Activated T-helper 1 cell treated with anti-CD3 and anti-CD28 coated beads, Interleukin-12 subunit alpha, Interleukin-12 subunit beta, Interleukin-2, Interleukin-4 antibody, amounts not matched to agents 30 ng/mL and 10 ng/mL and 1 ng/mL, durations not matched to agents 14 hours and 24 hours and 36 hours (primary cell): ENCODE measurements at places on chromosomes 3 and 15.
A peak's percentile ranks its signal among the peaks of the same experiment; 100 is the strongest.

DNA sequence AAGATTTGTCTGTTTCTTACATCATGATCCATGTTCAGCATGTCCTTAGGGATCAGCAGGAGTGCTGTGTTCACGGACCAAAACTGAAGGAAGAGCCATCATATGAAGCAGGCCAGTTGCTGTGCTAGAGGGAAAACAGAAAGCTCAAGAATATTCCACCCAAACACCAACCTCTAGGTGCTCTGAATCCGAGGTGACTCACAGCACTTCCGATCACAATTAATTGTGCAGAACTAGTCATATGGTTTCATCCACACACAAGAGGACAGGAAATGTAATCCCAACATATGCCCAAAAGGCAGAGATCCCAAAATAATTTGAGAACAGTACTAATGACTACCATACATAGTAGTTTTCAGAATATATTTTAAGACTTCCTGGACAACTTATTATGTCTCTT lies 257.9 kb upstream of the KCNH8 start:
- DNase-seq, result no peak

DNA sequence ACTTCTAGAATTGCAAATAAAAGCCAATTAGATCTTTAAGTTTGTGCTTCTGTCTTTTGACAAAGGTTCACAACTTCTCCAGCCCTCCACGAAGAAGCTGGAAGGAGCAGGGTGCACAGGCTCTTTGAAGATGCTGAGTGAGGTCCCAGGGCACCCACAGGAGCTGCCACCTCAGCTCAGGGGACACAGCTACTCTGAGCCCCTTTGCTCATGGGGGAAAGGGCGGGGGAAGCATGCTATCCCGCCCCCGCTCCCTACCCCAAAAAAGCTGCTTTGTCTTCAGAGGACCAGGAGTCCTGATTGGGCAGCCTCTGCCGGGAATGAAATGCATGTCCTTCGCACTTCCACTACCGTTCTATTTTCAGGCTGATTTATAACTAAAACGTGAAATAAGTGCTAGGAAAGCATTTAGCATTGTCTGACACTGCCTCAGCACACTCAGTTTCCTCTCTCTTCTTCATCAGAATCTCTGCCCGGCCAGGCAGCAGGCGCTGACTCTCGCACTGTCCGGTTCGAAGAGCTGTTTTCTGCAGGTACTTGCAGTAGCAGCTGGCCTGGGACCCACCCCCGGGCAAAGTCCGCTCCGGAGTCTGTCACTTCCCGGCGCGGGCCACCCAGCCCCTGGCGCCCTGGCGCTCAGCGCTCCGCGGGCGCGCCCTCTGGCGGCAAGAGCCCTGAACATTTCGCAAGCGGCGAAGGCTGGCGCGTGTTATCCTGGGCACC lies 45.5 kb upstream of the KLHL25 start:
- peak; percentile 76 for DNase-seq

DNA sequence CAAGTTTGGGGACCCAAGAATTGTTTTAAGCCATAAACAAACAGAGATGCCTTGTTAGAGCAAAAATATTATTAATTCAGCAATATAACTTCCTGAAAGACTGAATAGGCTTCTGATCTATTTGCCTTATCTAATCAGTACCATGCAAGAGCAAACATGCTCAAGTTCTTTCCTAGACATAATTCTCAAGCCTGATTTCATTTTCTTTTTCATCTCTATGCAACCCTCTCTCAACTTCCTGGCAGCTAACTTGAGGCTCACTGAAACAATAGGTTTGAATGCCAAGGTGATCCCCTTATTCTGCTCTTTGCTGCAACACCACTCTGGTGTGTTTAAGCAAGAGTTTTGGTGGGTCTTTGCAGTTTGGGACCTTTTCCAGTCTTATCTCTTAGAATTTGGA lies 230.9 kb upstream of the CD96 start:
- no peak for DNase-seq

GRCh38 chr15:56693761-56694160 lies 39.5 kb downstream of the ZNF280D start:
- no peak for DNase-seq

DNA sequence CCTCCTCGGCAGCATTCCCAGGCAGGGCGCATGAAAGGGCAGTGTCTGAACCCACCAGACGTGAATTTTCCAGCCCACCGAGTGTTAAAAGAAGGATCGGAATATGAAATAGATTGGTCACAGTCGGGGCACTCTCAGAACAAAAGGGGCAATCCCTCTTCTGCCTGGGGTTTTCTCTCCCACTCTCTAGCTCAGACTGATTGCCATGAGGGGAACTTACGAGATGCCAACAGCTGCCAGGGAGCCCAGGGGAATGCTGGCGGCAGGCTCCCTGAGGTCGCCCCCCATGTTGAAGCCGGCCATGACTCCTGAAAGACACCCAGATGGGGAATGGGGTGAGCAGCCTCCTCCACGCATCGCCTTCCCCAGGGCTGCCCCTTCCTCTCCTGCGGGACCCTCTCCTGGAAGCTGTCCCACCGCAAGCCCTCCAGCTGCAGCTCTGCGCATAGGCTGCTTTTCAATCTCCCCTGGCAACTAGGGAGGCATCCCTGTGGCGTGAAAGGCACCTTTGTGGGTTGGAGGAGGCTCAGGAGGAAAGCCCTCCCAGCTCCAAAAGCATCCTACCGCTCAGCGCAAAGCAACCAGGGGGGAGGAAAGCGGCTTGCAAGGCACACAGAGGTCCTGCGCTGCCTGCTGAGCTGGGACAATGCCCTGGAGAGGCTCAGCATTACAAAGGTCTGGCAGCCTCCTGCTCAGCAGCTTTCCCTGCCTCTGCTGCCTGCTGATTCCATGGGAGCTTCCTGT lies 64.8 kb upstream of the HEG1 start:
- DNase-seq, result no peak

DNA sequence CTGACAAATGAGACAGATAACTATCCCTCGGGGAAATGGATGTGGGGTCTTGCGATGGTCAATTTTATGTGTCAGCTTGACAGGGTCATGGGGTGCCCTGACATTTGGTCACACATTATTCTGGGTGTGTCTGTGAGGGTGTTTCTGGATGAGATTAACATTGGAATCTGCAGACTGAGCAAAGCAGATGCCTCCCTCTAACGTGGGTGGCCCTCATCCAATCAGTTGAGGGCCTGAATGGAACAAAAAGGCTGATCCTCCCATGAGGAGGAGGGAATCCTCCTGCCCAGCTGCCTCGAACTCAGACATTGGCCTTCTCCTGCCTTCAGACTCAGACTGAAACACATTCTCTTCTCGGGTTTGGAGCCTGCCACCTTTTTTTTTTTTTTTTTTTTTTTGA lies 69.0 kb downstream of the MINAR1 start:
- no peak for DNase-seq

DNA sequence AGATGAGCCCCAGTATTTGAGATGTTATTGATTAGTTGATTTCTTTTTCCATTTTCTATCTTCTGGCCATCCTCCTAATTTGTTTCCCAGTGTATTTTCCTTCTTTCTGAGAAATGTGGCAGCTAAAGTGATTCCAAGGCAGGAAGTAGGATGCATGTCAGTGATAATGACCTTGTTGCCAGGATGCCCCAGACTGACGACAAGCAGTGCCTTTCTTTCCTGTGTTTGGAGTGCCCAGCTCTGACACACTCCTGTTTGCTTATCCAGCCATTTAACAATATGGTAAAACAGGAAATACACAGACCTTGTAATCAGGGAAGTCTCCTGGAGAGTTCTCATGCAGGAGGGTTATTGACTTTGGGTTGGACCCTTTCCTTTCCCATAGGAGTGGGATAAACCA lies 20.4 kb downstream of the TMOD2 start:
- no peak for DNase-seq

DNA sequence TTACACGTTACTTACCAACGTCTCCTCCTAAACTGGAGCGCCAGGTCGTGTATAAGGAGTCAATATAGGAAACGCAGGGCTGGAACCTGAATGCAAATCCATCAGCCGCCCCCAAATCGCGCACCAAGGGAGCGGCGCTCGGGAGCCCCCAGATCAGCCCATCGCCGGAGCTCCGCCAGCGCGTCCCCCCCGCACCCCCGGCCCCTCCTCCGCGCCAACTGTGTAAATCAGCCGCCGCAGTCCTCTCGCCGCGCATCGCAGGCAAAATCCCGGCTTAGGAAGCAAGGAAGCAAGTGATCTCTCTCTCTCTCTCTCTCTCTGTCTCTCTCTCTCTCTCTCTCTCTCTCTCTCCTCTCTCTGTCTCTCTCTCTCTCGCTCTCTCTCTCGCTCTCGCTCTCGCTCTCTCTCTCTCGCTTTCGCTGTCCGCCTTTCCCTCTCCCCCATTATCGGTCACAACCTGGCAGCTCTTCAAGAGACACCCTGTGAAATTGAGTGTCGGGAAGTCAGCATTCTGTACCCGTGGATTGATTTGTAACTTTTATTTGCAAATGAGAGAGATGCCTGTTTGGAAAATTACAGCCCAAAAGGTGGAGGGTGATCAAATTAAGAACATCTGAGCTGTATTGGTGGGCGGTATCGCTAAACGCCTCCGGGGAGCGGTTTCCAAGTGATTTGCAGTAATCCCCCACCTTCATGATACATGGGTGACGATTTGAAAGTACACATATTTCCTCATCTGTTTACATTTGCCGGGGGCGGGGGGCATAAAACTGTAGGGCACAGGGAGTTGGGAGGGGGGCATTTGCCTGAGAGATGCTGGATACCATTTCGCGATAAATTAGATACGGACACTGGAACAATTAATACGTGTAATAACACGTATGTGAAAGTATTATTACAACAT lies 645 bp upstream of the SLITRK3 start:
- DNase-seq, result no peak

DNA sequence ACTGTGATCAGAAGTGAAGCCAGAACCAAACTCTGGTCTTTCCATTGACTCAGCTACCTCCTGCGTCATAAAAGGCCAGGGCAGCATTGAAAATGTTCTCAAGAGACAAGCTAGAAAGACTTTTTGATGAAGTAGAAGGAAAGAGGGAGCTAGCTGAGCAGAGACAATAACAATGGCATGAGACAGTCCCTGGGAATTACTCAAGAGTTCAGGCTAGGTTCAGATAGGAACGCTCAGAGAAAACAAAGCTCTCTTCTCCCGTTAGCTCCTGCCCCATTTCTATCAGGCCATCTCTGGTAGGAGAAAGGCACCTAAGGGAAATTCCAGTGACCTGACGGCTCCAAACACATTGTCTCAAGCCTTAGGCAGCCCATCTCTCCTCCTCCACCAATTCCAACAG lies 7.0 kb upstream of the OXTR start:
- no peak for DNase-seq

DNA sequence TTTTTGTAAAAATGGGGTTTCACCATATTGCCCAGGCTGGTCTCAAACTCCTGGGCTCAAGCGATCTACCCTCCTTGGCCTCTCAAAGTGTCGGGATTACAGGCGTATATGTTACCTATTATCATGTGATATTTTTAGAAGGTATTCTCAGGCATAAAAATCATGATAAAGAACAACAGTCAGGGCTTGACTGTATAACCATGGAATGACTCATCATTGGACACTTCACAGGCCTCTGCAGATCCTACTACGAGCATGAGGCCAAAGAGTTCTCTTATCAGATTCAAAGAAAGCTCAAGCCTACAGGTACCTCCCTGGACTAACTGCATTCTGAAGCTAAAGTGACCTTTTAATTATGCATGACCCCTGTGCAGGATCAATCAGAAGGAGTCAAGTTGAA lies 91.7 kb upstream of the PRICKLE2 start:
- no peak for DNase-seq

DNA sequence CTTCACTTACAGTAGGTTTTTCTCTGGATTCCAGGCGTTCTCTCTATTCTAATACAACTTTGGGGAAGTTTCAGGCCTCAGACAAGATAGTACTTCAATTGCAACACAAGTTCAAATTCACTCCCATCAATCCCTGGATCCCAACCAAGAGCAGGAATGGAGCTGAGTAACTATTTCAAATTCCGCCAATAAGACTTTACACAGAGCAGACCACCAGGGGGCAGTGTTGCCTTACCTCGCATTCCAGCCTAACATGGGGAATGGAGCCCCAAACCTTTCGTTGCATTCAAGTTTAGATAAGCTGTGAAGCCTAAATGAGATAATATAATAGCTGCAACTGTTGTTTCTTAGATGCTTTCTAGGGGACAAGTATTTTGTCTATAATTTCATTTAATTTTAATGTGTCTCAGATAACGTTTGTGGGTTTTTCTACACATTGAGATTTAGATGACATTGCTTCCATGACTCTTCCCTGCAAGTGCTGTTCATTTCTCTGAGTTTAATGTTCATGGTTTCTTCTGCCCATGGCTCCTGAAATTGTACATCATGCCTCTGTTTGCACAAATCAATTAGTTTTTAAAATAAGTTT lies 186.7 kb downstream of the NSUN3 start:
- DNase-seq, result peak; percentile 38

GRCh38 chr15:66912001-66912400 lies 153.4 kb upstream of the SMAD3 start:
- DNase-seq, result peak; percentile 34

DNA sequence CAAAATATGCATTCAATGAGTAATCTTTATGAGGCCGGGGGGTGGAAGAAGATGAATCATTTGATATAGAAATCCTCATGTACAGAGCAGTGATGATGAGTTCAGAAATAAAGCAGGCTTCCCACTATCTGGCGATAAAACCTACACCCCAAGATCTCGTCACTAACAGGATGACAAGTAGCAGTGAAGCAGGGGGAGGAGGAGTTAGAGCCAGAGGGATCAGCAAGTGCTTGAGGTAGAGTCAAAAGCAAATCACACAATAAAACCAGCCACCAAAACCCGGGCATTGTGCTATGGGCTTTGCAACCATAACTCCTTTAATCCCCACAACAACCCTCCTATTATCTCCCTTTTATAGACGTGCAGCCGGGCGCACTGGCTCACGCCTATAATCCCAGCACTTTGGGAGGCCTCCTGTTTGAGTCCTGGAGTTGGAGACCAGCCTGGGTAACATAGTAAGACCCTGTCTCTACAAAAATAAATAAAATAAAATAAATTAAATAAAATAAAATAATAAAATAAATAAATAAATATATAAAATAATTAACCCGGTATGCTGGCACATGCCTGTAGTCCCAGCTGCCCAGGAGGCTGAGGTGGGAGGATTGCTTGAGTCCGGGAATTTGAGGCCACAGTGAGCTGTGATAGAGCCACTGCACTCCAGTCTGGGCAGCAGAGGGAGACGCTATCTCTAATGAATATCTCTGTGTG lies 53.0 kb downstream of the STARD5 start:
- DNase-seq, result no peak

DNA sequence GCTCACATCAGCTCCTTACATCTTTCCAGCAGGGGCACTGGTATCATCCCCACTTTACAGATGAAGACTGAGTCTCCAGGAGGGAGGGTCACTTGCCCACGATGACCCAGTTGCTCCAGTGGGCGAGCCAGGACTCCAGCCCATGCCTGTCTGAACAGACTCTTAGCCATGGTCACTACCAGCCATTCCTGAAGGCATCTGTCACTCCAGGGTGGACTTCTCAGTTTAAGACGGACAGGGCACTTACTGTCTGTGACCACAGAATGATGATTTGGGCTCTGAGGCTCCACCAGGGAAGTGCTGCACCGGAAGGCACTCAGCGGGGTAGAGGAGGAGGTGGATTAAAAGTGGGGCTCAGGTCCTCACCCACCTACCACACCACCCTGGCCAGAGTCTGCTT lies 104.0 kb upstream of the SLC6A6 start:
- DNase-seq, result no peak
